ENCODE measurements at places on chromosomes 12 and 14. TPM values are rescaled to one million over a fixed set of nuclear protein-coding genes. Genes with fewer than 3 reads are reported as not detected.

DNA sequence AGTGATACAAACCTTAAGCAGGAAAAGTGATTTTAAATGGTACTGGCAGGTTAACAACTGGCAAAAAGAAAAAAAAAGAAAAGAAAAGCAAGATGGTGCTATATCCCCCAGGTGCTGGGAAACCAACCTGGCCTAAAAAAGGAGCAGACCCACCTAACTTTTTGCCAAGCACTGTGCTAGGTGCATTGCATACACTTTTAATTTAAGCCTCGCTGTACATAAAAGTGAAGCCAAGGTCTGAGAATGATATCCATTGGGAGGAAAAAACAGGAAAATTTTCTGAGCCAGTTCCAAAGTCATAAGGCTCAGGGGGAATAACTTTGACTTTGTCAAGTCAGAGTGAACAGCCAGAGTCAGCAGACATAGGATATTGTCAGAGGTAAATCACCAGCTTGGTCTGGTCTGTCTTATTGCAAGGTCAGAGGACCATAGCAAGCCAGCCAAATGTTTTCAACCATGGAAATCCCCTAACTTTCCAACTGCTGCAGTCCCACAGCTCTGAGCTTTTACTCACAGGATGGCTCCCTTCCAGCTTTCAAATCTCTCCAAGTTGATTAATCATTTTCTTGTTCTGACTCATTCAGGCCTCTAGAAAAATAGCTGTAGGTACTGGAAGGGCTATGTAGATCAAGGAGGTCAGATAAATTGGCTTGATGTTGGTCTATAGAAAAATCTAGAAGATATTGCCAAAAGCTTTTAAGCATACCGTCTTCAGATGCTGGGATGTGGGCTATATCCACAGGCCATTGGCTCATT is 412.9 kb downstream of the RAD51B start:
- H3K36me3 ChIP-seq: no peaks in the 10 kb centered on the region
- no peak for DNase-seq
- H3K27me3 ChIP-seq: no peaks in the 10 kb centered on the region
- peaks cover 14% of the 10 kb centered on the region for H3K4me1 ChIP-seq
- H3K4me3 ChIP-seq: no peak overlapping the region

DNA sequence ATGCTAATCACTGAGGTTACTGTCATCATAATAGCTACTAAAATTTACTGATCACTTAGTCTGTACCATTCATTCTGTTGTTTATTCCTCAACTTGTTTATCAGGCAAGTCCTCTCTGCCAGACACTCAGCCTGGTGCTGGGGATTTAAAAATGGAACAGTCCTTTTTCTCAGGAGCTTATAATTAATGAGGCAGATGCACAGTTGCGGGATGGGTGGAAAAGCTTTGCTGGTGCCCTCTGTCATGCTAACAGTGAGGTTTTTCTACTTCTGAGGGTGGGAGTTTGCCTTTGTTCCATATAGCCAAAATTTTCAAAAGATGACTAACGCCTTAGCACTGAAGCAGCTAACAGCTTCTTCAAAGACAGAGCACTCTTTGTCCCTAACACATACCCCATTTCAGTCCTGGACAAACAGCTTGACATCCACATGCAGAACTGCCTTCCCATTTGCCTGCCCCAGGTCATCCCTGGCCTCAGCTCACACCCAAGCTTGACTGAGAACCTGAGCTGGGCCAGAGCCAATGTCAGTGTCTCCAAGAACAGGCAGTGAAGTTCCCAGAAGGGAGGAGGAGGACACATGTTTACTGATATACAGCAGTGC is 30.8 kb upstream of the HSPB8 start:
- H3K27ac ChIP-seq: no peak overlapping the region
- DNase-seq: no peak
- H3K27me3 ChIP-seq: no peaks in the 10 kb centered on the region

- H3K27ac ChIP-seq: no peak overlapping the region
- H3K36me3 ChIP-seq: no peaks in the 10 kb centered on the region
- H3K4me1 ChIP-seq: peaks cover 15% of the 10 kb centered on the region
- DNase-seq: no peak
- no peak overlapping the region for H3K4me3 ChIP-seq
Observed at GRCh38 chr12:117046011-117046369, 53.2 kb downstream of the TESC start.

GRCh38 chr12:62375603-62376002 is 91.0 kb upstream of the MON2 start:
- H3K27me3 ChIP-seq: no peaks in the 10 kb centered on the region
- H3K27ac ChIP-seq: no peak overlapping the region
- H3K4me1 ChIP-seq: peaks cover 33% of the 10 kb centered on the region
- H3K4me3 ChIP-seq: no peak overlapping the region
- H3K36me3 ChIP-seq: no peaks in the 10 kb centered on the region

Gene PLEKHG7
- not detected for total RNA-seq

Measured in thoracic aorta (tissue), 2 donors.